ENCODE measurements at places on chromosomes 5 and 9. TPM values are rescaled to one million over a fixed set of nuclear protein-coding genes. Genes with fewer than 3 reads are reported as not detected.

Gene FPGS
- total RNA-seq, result 107 TPM

Gene HAPLN1
- total RNA-seq, result not detected

Gene HRCT1
- not detected for total RNA-seq

Gene LHX6
- total RNA-seq, result not detected

Gene CCDC187
- total RNA-seq, result not detected

Gene ZDHHC11B
- total RNA-seq, result 0.17 TPM

Gene PAEP
- total RNA-seq, result not detected

Gene ARSK
- total RNA-seq, result 4.4 TPM

Gene PCDHB11
- not detected for total RNA-seq

Gene PHF24
- not detected for total RNA-seq

Gene SUSD3
- total RNA-seq, result 15.4 TPM

Gene STC2
- 13.7 TPM for total RNA-seq

Gene PDLIM4
- 1.1 TPM for total RNA-seq

Gene LPAR1
- not detected for total RNA-seq

Gene RNF180
- total RNA-seq, result not detected

Gene KCNV2
- not detected for total RNA-seq

Gene UGT3A1
- total RNA-seq, result not detected

Gene ZDHHC11
- total RNA-seq, result 4.7 TPM

Gene DBH
- not detected for total RNA-seq

Gene PCDHB15
- total RNA-seq, result not detected

Gene GABBR2
- total RNA-seq, result not detected

Gene ANKRD18A
- total RNA-seq, result 2.1 TPM

Gene COMMD10
- 14.5 TPM for total RNA-seq

Gene SPATA9
- not detected for total RNA-seq

Gene PCDHGB4
- 0.04 TPM for total RNA-seq

Gene IFNA14
- total RNA-seq, result not detected

Gene SLC25A2
- 0.19 TPM for total RNA-seq

Gene CBY3
- 0.96 TPM for total RNA-seq

Gene SEMA5A
- not detected for total RNA-seq
